HTR-8/SVneo (cell line): ENCODE measurements at places on chromosomes 16 and 17.

DNA sequence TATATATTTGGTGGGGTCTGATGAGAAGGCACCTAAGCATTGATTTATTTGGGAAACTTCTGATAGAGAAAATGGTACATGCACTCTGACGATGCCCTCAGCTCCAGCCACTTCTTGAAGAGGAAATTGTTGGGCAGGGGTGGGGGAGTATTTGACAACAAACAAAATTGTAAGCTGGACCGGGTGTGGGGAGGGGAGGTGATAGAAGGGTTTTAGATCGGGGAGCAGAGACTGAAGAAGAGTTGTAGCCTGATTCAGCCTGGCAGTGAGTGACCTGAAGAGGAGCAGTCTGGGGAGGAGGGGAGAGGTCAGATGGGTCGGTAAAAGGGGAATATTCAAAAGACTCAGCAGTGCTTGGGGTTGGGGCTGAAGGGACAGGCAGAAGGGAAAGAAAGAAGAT, 2284.7 kb downstream of the TP53TG3F start:
- no peak for DNase-seq

GRCh38 chr16:12330946-12331345, 354.4 kb downstream of the SNX29 start:
- DNase-seq = no peak

GRCh38 chr17:57487573-57487972, 231.2 kb downstream of the MSI2 start:
- DNase-seq = no peak

DNA sequence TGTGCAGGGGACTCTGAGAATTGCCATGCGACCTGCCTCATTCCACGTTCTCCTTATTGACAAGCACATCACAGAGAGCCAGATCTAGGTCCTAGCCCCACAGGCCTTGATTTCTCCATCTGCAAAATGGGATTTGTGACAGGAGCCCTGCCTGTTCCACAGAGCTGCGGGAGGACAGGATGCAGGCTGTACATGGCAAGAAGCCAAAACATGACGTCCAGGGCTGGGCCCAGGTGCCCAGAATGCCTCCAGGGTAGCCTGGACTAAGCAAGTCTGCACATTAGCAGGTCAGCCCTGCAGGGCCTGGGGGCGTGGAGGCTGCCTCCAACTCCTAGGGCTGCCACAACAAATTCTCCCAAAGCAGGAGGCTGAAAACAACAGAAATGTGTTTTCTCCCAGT, 235.7 kb upstream of the SDK2 start:
- no peak for DNase-seq

DNA sequence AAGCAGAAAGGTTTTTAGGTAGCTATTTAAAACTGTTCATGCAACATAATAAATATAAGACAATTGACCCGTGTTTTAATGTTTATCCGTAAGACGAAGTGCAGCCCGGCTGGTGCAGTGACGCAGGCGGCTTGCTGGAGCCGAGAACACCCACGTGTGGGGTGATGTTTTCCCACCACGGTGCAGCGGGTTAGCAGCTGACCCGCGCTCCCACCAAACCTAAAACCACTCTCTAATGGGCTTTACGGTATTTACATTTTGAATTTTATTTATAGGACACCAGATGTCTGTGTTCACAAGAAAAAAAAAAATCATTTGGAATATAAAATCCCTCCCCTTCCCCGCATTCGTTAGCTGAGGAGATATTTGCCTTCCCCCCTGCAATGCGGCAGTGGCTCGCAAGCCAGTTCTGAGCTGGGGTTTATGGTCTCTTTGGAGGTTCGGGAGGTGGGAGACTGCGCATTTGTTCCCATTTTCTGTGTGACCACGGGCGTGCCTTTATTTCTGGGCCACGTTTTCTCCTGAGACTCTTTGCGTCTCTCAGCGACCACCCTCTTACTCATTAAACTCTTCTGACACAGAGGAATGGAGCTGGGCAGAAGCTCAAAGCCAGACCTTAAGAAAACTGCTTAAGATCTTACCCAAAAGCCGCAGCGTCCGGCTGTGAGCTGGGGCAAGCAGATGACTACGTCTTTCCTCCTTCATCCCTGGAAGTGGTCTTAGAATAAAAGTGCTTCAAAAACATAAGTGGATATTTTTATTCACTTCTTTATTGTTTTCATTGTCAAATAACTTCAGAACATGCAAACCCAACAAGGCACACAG, 301.1 kb downstream of the IRF8 start:
- no peak for DNase-seq

- DNase-seq = peak; percentile 49
These were observed at the start of gene ACE for GRCh38 chr17:63476854-63477479. TSS of gene ACE (plus strand) at chr17:63477061. CDS start at chr17:63477095, 34 bp downstream.

- DNase-seq = no peak
These were observed 78.9 kb downstream of the MPRIP start for GRCh38 chr17:17121162-17121561.

DNA sequence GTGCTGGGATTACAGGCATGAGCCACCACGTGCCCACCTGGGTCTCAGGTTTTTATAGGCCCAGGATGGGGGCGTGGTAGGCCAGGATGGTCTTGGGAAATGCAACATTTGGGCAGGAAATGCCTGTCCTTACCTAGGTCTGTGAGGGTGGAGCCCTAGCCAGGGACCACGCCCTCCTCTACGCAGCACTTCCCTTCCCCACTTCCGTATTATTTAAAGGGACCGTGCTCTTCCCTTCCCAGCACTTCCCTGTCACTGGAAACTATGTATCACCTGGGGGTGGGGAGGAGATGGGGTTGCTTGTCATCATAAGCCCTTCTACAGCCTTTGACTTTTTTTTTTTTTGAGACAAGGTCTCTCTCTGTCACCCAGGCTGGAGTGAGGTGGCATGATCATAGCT, 238.9 kb upstream of the NLRP1 start:
- DNase-seq = no peak

DNA sequence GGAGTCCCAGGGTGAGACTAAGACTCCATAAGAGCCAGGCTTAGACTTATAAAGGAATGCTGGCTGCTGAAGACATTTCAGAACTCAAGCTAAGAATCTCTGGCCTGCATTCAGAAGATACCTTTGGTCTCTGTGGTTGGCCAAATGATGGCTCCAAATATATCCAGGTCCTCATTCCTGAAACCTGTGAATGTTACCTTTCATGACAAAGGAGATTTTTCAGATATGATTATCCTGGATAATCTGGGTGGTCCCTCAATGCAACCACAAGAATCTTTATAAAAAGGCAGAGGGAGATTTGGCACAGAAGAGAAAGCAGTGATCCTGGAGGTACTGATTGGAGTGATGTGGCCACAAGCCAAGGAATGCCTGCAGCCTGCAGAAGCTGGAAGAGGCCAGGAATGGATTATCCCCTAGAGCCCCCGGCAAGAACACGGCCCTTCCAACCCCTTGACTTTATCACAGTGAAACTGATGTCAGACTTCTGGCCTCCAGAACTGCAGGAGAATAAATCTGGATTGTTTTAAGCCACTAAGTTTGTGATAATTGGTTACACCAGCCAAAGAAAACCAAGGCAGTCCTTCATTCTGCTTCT, 253.3 kb downstream of the SLC39A11 start:
- DNase-seq = no peak

- no peak for DNase-seq
These were observed 43.5 kb downstream of the MARF1 start for GRCh38 chr16:15599303-15600070.

DNA sequence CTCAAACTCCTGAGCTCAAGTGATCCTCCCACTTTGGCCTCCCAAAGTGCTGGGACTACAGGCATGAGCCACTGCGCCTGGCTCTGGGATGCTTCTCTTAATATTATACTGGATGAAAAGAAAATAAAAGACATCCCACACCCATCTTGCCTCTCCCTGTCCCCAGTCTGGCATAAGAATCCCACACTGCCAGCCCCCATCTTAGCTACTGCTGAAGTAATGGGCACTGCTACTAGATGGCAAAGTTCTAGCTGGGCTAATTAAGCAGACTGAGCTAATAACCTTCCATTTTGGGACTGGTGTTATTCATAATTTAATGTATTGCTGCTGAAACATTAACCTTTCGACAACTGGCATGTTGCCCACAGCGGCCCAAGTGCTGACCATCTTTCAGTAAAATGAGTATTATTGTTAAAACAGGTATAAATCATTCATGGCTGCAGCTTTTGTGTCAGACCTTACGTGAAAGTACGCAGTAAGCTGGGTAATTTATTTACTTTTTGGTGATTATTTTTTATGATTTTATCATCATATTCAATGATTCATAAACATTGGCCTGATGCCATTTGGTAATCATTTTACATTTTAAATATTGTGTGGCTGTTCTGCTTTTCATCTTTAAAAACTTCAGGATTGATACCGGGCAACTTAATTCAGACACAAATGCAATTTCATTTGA, 47.4 kb upstream of the ZFHX3 start:
- no peak for DNase-seq

- no peak for DNase-seq
These were observed 665.9 kb upstream of the SALL1 start for GRCh38 chr16:51816929-51817328.

DNA sequence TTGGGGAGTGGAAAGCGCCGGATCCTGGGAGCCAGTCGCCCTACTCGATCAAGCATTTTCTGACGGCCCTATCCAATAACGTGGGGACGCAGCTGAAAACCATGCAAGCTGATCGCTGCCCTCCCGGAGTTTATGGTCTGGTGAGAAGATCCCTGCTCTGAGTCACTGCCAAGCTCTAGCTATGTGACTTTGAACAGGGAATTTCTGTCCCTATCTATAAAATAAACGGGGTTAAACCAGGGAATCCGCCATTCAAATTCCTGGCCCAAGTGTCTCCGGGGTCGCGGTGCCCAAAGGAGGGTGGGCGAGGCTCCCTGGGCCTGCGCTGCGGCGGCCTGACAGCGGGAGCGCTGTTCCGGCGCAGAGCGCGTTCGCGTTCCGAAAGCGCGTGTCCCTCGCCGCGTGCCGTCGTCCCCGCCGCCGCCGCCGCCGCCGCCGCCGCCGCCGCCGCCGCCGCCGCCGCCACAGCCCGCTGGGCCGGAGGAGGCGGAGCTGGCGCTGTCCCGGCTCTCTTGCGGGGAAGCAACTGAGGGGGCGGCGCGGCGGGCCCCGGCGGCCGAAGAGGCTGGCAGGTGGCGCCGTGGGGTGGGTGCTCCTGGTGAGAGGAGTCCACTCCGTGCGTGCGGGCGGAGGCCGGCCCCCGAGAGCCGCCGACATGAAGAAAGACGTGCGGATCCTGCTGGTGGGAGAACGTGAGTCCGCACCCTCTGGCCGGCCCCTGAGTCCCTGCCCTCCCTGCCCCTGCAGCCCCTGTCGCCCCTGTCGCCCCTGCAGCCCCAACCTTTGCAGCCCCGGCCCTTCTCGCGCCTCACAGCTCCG, at the start of gene RHOT1:
TSS of gene RHOT1 (plus strand) at position 465 of the 819 bp plus-strand sequence. CDS start at position 656, 191 bp downstream.
- peak; percentile 83 for DNase-seq

GRCh38 chr16:66278604-66279262, 87.8 kb upstream of the CDH5 start:
- DNase-seq = no peak

DNA sequence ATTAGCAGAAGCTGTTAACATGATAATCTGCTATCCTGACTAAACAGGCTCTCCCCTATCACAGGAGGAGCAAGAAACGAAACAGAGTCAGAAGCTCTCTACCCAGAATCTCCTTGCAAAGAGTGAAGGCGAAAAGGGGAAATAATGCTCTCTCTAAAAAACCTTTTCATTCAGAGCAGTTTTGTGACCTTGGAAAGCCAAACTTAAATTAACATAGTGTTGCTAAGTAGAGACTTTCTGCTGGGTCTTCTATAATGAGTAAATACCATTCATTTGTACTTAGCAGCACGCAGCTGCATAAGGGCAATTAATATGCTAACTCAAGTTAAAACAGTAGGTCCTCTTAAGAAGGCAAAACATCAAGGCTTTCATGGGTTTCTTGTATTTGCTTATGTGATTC, 101.7 kb upstream of the GPR139 start:
- DNase-seq = no peak

GRCh38 chr17:16352303-16352666, 984 bp downstream of the CENPV start:
- peak; percentile 66 for DNase-seq

GRCh38 chr16:17038415-17038814, 432.3 kb downstream of the XYLT1 start:
- DNase-seq = no peak

- no peak for DNase-seq
These were observed 20.5 kb upstream of the SPACA3 start for GRCh38 chr17:32971171-32971570.

DNA sequence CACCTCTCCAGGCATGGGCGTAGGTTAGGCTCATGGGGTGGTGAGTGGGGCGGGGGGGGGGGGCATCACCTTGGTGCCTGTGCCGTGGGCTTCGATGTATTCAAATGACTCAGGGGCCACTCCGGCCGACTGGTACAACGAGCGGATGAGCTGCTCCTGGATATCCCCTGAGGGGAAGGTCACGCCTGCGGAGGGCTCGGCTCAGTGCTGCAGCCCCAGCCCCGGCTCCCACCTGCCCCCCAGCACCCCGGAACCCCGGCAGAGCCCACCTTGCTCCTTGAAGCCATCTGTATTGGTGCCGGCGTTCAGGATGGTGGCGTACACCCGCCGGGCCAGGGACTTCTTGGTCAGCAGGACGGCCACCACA, 5.4 kb downstream of the FASN start:
- no peak for DNase-seq

- no peak for DNase-seq
These were observed 54.8 kb upstream of the MTMR4 start for GRCh38 chr17:58569196-58569595.

DNA sequence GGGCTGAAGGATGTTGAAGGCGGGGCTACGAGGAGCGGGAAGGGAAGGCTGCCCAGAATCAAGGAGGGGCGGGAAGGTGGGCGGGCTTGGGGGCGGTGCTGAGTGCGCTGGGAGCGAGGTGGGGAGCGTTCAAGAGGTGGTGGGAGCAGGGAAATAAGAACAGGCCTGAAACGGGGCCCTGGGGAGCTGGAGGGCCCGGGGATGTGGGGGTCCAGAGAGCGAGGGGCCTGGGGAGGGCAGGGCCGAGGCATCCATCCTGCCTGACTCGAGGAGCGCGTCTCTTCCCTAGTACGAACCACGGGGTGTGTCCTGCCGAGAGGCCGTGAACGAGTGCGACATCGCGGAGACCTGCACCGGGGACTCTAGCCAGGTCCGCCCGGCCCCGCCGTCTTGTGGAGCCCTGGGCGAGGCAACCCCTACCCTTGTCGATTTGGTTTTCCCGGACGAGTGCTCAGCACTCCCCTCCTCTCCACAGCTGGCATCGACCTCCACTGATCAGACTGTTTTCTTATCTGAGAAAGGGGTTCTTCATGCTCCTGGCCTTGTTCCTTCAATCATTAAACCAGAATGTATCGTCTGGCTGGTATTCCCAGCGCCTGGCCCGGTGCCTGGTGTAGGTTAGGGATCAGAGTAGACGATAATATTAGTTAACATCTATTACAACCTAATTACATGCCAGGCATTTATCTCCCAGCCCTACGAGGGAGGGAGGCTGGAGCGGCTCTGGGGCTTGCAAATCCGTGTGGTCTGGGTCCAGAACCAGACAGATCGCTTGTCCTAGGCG, 17.2 kb downstream of the ADAM11 start:
- no peak for DNase-seq

- DNase-seq = no peak
These were observed 4.8 kb downstream of the BAIAP3 start for GRCh38 chr16:1338119-1338730.

- DNase-seq = no peak
These were observed 5.1 kb upstream of the SCNN1B start for GRCh38 chr16:23296994-23297393.
